Activated naive CD4-positive, alpha-beta T cell (primary cell): ENCODE measurements at places on chromosomes 1 and 21.
A peak's percentile ranks its signal among the peaks of the same experiment; 100 is the strongest.

GRCh38 chr1:212655668-212656440 is 43.8 kb downstream of the BATF3 start:
- no peak for DNase-seq

- DNase-seq: no peak
These were observed 50.1 kb upstream of the RWDD3 start for GRCh38 chr1:95183952-95184351.

DNA sequence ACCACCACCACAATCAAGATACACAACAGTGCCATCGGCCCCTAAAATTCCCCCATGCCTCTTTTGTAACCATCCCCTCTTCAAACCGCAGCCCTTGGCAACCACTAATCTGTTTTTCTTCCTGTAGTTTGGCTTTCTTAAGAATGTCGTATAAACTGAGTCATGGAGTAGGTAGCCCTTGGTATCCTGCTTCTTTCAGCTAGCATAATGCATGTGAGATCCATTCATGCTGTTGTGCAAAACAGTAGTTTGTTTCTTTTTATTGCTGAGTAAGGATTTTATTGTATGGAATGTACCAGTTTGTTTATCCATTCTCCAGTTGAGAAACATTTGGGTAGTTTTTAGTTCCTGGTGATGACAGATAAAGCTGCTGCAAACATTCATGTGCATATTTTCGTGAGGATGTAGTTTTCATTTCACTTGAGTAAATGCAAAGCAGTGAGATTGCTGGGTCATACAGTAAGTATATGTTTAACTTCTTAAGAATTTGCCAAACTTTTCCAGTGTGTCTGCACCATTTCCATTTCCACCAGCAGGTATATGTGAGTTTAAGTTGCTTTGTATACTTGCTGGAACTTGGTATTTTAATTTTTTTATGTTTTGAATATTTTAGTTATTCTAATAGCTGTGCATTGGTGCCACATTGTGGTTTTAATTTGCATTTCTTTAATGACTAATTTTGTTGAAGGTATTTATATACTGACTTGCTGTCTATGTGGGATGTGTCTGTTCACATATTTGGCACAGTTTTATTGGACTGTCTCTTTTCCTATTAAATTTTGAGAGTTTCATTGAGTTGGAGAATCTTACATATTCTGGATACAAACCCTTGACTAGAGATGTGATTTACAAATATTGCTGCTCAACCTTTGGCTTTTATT is 148.4 kb upstream of the MAP1LC3C start:
- DNase-seq: no peak

DNA sequence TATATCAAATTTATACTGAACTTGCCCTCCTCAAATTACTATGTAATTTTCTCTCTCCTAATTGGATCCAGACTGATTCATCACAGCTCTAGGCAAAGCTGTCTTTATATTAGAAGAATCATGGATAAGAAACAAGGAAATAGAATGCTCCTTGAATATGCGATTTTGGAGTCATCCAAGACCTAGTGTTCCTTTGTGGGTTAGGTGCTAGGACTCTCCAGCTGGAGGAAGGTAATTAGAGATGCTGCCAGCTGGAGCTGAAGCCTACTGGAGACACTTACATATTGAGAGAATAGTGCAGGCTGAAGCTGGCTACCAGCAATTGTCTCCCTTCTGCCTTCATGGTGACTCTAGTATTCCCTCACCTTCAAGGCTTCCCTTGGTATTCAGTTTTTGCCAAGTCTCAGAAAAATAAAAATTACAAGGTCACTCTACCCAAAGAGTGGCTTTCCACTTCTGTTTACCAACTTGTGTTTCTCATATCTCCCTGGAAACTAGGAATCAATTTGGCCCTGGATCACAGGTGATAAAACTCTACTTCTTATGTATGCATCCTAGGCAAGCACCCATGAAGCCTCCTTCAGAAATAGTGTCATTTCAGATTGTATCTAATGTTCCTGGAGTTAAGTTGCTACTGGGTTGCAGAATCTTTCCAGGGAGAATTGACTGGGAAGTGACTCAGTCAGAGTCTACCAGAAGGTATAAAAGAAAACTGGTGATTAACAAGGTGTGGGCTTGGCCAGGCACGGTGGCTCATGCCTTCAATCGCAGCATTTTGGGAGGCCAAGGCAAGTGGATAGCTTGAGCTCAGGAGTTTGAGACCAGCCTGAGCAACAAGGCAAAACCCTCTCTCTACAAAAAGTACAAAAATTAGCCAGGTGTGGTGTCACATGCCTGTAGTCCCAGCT is 24.4 kb upstream of the DOCK7 start:
- no peak for DNase-seq

GRCh38 chr1:46280092-46280491 is 23.3 kb downstream of the LRRC41 start:
- no peak for DNase-seq

- no peak for DNase-seq
These were observed 32.2 kb upstream of the IFNAR2 start for GRCh38 chr21:33197496-33197895.

DNA sequence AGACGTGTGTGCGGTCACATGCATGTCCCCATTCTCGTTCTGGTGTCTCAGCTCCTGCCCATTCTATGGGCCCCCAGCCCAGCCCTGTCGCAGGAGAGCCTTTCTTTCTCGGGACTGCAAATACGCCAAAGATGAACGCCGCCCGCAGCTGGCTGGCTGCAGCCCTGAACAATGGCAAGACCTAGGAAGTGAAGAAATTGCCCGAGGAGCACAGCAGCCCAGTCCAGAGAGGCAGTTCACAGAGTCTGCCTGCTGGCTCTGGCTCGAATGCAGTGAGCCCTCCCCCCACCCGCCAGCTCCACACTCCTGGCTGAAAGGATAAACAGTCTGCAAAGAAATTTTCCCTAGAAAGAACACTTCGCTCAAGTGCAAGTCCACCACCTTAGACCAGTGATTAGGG is 23.3 kb downstream of the PAX7 start:
- no peak for DNase-seq

DNA sequence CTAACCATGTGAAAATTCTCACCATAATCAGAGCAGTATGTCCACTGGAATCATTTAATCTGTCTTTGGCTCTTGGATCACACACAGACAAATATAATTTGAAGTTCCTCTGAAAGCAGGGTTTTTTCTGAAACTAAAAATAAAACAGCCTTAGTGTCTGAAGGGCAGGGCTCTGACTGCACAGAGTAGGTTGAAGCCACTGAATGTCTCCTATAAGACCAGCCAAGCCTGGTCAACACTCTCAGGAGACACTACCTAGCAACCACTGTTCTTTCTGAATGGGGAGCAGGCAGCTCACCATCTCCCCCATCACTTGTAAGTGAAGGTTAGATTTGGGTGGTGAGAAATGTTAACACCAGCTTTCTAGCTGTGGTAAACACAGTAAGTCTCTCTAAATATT is 16.1 kb upstream of the TMEM183A start:
- no peak for DNase-seq

- no peak for DNase-seq
These were observed 140.8 kb downstream of the CHRM3 start for GRCh38 chr1:239527051-239527693.

GRCh38 chr1:6134741-6135510 is 45.2 kb downstream of the CHD5 start:
- DNase-seq: no peak

DNA sequence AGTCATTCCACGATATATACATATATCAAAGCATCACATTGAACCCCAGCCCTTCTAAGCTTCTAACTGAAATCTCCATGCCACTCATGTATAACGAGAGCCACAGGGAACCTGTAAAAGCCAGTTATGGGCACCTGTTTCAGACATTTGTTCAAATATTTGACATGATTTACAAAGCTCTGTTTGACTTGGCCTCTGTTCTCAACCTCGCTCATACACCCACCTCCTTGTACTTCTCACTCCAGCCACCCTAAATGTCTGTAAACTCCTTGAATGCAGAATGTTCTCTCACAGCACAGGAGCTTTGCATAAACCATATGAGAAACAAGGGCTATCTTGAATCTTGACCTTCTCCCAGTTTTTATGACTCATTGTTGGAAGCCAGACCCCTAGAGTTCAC is 36.9 kb upstream of the CD2 start:
- no peak for DNase-seq

- DNase-seq: peak; percentile 71
These were observed 39.1 kb upstream of the NFIA start for GRCh38 chr1:61043010-61043820.

DNA sequence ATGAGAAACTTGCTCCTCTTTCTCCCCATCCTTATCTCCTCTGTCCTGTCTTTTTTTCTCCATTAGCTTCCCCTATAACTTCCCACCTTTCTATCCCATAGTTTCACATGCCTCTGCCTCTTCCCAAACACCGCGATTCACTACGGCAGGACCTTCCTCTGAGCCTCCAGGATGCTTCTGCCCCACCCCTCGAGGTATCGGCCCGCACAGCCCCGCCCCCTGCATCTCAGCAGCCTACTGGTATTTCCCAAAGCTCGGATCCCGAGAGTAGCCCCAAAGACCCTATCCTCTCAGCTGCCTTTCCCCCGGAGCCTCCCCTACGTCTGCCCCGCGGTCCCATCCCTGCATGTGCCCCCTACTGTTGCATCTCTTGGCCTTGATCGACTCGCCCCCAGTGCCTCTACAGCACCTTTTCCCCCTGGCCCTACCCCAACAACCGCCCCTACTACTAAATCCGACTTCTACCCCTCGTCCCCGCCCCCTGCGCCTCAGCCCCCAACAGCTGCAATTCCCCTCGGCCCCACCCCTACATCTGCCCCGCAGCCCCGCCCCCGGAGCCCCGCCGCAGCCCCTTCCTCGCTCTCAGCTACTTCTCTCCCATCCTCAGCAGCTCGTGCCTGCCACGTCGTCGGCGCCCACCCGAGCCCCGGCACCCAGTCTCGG is 512 bp downstream of the PIAS3 start:
- no peak for DNase-seq

GRCh38 chr1:156499842-156500542 is 583 bp downstream of the MEF2D start:
- no peak for DNase-seq

- no peak for DNase-seq
These were observed 174.7 kb downstream of the LBR start for GRCh38 chr1:225253173-225253572.

DNA sequence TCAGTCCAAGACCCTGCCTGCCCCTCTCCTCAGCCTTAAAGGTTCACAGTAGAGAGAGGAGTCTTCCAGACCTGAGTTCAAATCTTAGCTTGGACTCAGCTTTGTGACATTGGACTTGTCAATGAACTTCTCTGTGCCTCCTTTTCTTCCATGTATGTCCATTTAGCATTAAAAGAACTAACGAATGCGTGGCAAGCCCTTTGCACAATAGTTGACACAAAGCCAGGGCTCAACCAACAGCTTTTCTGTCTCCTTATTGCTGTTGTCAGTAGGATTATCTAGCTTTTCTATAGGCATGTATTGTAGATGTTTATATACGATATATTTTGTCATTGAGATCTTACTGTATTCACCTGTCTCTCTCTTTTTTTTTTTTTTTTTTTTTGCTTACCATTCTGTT is 450.8 kb downstream of the PTPRU start:
- no peak for DNase-seq

DNA sequence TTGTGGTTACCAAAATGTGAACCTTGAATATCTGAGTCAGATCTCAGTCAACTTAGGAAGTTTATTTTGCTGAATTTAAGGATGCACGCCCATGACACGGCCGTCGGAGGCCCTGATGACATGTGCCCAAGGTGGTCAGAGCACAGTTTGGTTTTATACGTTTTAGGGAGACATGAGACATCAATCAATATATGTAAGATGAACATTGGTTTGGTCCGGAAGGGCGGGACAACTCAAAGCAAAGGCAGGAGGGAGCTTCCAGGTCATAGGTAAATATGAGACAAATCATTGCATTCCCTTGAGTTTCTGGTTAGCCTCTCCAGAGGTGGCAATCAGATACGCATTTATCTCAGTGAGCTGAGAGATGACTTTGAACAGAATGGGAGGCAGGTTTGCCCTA is 1.0 kb upstream of the PRMT2 start:
- DNase-seq: no peak

DNA sequence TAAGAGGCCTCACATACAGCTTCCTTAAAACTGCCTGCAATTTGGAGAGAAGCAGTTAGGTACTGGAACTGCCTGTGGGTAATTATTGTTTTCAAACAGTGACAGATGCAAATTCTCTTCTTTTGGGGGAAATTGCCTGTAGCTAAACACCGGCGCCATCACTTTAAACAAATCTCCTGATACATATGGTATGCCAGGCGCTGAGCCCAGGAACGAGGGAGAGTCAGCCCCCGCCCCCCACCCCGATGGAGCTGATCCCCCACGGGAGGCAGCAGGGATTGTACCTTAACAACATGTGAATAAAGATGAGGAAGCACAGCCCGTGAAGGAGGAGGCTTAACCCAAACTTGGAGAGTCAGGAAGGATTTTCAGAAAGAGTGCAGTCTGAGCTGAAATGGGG is 7.1 kb downstream of the TMEM51 start:
- DNase-seq: no peak

- no peak for DNase-seq
These were observed 7.3 kb upstream of the CA6 start for GRCh38 chr1:8938232-8938999.

- no peak for DNase-seq
These were observed 88.8 kb upstream of the ZBTB40 start for GRCh38 chr1:22362626-22363402.

- DNase-seq: no peak
These were observed 66.0 kb downstream of the SYDE2 start for GRCh38 chr1:85134583-85135391.

DNA sequence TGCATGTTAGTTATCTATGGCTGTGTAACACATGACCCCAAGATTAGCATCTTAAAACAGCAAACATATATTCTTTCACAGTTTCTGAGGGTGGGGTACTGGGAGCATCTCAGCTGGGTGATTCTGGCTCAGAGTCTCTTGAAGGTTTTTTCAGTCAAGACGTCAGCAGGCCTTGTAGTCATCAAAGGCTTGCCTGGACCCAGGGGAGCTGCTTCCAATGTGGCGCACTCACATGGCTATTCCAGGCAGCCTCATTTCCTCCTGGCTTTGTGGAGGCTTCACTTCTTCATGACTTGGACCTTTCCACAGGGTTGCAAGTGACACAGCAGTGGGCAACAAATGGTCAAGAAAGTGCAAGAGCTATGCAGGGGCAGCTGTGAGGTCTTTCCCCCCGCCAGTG is 114.7 kb downstream of the ACTL8 start:
- no peak for DNase-seq

- DNase-seq: no peak
These were observed 52.0 kb upstream of the COL11A1 start for GRCh38 chr1:103160281-103160680.

GRCh38 chr1:243179720-243180119 is 75.4 kb downstream of the CEP170 start:
- DNase-seq: no peak

DNA sequence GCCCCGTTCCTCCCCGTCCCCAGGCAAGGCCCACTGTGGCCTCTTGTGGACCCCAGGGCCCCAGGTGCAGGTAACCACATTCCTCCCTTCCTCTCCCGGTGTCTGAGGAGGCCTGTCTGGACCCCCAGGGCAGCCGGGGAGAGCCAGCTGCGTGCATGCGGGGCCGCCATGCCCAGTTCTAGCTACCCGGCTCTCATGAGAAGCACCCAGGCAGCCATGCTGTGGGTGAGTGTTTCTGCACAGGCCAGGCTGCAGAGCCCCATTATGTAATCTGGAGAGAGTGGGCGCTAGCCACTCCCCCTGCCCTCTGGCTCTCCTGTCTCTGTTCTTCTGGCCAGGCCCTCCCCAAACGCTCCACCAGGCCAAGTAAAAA is 18.4 kb upstream of the PLEKHG5 start:
- no peak for DNase-seq
